ENCODE measurements at places on chromosomes 3 and 15.

- no peak for DNase-seq
Observed at GRCh38 chr3:101300073-101300472, 20.3 kb downstream of the IMPG2 start.

GRCh38 chr15:51298620-51299019, 39.8 kb downstream of the CYP19A1 start:
- no peak for DNase-seq

- no peak for DNase-seq
Observed at GRCh38 chr3:130979117-130979516, 47.5 kb downstream of the ASTE1 start.

GRCh38 chr15:89770041-89770440, 6.1 kb upstream of the MESP2 start:
- DNase-seq: no peak

- no peak for DNase-seq
Observed at GRCh38 chr3:45153658-45154437, 7.7 kb upstream of the CDCP1 start.

DNA sequence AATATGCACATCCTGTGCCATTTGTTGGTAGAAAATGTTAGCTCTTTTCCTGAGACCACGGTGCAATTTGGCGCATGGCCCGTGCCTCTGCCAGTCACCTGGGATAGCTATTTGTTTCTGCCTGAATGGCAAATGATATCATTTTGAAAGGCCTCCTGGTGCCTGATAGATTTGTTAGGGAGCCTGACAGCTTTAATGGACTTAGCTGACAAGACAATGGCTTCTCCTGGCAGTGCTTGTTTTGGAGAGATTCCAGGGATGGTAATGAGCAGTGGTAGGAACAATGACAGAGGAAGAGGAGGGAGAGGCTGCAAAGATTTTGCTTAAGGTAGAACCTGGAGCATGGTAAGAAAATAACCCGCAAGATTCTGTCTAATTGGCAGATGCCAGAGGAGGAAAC, 268.5 kb downstream of the CLSTN2 start:
- DNase-seq: no peak

Measured in ovary (tissue), 10 donors.